ENCODE measurements at places on chromosomes 16 and 17.

DNA sequence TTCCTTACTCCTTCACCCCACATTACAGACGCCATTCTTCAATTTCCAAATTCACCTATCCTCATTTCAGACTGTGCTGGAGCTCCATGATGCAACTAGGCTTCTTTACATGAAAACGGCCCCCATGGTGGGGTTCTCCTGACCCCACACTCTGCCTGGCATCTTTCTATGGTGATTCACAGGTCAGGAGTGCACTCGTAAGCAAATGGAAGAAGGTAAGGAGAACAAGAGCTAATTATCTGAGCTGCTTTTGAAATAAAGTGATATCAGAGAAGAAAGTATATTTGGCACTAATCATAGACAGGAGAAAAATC is 27.5 kb upstream of the SUPT4H1 start:
- DNase-seq, result no peak

DNA sequence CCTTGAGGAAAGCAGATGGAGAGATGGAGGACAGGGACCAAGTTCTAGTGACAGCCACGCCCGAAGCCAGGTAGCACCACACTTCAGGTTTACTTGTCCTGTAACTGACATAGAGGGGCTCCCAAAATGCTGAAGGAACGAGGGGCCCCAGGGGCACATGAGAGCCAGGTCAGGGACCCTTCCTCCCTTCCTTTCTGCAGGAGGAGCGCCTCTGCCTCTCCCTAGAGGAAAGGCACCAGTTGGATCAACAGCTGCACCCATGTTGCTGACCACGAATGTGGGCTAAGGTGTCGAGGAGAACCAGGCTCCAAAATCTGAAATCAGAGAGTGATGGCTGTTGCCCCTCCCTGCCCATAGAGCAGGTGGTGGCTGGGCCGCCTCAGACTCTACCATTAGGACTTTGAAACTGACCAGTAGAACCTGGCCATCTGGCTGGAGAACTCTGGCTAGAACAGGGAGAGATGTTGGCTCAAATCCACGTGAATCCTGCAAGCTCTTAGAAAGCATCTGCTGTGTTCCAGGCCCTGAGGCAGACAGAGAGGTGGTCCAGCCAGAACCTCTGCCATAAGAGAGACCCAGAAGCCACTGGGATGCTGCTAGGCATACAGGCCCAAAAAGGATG is 218.8 kb downstream of the KATNIP start:
- DNase-seq, result peak; percentile 1

DNA sequence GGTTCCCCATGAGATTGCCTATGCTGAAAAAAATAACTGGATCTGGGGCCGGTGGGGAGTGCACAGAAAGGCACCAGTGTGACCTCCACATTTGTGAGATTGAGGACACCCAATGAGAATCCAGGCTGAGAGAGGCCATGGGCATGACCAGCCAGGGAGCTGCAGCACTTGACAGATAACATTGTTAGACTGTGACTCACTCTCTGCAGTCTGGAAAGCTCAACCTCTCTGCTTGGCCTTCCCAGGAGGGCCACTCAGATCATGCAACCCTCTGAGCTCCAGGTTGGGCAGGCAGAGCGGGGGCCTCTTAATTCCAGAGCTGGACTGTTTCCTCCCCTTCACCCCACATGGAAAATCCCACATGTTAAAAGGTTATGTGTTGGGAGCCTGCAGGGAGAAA is 30.1 kb downstream of the FZD2 start:
- DNase-seq, result no peak

DNA sequence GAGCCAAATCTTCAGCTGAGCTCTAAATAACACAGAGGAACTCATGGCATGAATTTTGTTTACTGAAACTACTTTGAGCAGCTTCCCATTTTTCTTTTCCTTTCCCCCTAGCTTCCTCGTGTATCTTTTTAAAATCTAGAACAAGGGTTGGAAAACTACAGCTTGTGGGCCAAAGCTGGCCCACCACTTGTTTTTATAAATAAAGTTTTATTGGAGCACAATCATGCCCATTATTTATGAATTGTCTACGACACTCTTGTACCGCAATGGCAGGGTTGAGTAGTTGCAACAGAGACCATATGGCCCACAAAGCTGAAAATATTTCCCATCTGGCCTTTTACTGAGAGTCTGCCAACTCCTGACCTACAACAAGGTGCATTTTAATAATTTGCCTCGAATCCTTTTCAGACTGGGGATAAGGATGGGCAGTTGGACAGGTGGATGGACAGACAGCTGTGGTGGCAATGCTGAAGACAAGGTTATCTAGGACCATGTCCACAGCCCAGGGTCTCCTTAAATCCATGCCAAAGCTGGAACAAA is 87.7 kb downstream of the RMI2 start:
- DNase-seq, result no peak

- DNase-seq, result no peak
Observed at GRCh38 chr17:57881143-57881542, 31.3 kb upstream of the MRPS23 start.

DNA sequence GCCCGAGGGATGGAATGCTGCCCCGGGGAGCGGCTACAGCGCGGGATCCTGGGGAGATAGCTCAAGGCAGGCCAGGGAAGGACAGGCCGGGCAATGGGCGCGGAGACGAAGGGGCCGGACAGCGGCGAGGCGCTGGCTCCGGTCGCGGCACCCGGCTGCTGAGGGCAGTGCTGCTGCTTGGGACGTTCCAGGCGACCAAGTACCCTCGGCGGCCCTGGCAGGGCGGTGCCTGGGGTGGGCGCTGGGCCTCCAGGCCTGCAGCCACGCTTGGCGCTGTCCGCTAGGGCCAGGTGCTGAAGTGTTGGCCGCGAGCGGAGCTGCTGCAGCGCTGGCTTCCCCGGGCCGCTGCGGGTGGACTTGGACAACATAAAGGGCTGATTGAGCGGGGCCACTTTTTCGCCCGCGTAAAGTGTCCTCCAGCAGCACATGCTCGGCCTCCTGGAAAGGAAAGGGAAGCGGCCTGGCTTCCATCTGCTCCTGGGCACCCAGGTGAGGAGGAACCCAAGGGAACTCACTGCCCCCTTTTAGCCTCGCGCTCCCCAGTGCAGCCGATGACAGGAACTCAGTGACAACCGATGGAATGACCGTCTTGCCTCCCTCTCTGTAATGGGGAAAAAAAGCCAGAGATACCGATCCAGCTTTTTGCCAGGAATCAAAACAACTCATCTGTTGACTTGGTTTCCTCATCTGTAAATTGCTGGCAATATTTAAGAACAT is 23.7 kb downstream of the CLEC3A start:
- DNase-seq, result peak; percentile 68

GRCh38 chr17:6196355-6196754 is 126.2 kb downstream of the WSCD1 start:
- no peak for DNase-seq

- DNase-seq, result no peak
Observed at GRCh38 chr16:26031286-26031685, 339.5 kb downstream of the HS3ST4 start.

- DNase-seq, result no peak
Observed at GRCh38 chr17:67514998-67515397, 137.9 kb downstream of the PITPNC1 start.

GRCh38 chr16:70388006-70388680 is 41.4 kb downstream of the DDX19A start:
- no peak for DNase-seq

- no peak for DNase-seq
Observed at GRCh38 chr16:69820926-69821541, 58.9 kb downstream of the WWP2 start.

DNA sequence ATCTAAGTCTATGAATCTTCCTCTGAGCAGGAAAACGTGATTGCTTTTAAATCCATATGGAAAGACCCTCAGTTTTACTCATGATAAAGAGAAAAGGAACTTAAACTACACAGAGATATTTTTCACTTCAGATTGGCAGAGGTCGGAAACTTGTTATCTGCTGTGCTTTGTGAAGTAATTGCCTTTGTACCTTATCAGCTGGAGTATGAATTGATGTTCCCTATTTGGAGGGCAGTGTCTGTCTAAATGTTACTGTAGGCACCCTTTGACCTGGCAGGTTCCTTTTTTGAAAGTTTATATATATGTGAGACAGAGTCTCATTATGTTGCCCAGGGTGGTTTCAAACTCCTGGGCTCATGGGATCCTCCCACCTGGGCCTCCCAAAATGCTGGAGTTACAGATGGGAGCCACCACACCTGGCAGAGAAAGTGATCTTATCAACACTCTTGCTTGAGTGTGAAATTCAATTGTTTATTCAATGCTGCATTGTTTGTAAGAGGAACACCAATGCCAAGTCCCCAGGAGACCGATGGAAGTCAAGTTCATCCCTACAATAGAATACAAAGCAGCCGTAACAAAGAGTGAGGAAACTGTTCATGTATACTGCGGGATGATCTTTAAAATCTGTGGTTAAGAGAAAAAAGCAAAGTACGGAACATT is 52.3 kb downstream of the ABCC1 start:
- DNase-seq, result no peak

DNA sequence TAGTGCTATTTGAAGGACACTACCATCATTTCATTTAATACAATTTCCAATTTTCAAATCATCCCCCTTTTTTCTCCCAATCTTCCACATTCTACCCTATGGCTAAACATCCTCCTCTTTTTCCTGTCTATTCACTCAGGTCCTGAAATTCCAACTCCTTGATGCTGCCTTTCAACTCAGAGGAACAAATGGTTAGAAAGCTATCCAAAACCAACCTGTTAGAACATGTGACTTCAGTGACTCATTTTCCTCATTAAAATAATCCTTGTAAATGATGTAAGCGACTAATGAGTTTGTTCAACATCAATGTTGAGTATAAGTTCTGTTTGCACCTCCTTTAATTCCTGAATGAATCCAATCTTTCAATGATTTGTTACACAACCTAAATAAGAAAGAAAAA is 5.5 kb downstream of the PSMD12 start:
- DNase-seq, result no peak

GRCh38 chr17:81422776-81423697 is 27.8 kb downstream of the BAHCC1 start:
- peak; percentile 81 for DNase-seq

DNA sequence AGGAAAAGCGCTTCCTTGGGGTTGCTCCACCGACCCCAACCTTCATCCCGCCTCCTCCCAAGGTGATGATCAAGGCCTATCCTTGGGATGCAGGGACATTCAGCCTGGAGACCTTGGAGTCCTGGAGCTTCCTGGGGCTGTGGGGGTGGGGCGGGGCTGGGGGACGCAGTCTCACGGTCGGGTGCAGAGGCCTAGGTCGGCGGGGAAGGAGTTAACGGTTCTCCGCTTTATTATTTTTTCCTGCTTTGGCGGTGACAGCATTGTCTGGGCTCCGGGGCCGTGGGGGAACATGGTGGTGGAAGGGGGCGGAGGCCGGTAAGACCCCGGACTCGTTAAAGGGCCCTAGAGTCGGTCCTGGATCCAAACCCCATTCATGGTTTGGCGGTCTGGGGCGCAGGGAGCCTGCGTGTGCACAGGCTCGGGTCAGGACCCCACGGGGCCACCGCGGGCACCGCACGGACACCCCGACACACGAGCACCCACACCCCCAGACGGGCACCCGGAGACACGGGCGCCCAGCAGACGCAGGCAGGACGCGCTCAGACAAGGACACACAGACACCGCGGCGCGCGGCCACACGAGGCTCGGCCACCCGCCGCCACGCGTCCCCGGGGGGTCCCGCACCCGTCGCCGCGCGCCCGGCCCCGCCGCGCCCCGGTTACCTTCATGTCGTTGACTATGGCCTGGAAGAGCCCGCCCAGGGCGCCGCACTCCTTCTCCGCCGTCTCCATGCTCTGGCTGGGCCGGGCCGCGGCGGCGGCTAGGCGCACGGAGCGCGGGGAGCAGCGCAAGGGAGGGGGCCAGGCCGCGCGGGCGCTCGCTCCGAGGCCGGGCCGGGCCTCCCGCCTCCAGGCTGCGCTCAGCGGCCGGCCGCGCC is 554 bp downstream of the MTSS2 start:
- DNase-seq, result peak; percentile 57
